ENCODE measurements at places on chromosomes 12 and 14. TPM values are rescaled to one million over a fixed set of nuclear protein-coding genes. Genes with fewer than 3 reads are reported as not detected.

DNA sequence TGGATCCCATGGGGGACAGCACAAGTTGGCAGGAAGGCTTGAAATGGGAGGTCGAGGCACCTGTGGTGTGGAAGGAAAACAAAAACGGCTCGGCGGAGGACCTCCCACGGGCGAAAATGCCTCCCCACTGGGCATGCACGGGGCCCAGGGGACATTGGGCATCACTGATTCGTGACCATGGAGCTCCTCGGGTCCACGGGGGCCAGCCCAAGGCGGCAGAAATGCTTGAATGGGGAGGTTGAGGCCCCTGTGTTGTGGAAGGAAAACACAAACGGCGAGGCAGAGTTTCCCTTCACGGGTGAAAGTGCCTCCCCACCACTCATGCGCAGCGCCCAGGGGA, 376.0 kb downstream of the ALG10 start:
- DNase-seq = no peak

DNA sequence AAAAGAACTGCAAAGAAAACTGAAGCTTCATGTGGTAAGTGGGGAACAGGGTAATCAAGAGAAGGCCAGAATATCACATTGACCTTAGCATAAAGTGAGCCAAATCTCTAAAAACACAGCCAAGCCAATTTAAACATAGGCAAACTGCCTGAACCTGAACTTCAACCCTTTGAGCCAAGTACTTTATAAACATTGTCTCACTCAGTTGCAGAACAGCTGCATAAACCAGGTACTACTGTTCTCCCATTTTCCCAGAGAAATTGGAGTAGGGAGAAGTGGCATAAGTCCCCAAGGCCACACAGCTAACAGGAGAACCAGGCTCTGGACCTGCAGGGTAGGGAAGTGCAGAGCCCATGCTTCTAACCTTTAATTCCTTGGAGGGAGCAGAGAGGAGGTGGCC, 30.4 kb upstream of the FKBP4 start:
- no peak for DNase-seq

The TMEM30B gene
- 0.12 TPM for total RNA-seq

DNA sequence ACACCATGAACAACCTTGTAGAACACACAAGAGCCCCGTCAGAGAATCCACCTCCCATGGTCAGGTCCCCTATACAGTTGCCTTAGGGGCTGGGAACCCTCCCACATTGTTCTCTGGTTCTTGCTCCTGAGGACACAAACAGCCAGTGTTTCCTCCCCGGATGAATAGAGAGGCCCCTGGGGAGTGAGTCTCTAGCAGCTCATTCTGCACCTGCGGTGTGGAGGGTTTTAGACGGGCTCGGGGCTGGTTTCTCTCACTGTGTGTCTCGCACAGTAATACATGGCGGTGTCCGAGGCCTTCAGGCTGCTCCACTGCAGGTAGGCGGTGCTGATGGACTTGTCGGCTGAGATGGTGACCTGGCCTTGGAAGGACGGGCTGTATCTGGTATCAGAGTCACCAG, 1052.1 kb downstream of the TMEM121 start:
- no peak for DNase-seq

- no peak for DNase-seq
Measured at GRCh38 chr14:104681689-104682074, 7.7 kb upstream of the INF2 start.

DNA sequence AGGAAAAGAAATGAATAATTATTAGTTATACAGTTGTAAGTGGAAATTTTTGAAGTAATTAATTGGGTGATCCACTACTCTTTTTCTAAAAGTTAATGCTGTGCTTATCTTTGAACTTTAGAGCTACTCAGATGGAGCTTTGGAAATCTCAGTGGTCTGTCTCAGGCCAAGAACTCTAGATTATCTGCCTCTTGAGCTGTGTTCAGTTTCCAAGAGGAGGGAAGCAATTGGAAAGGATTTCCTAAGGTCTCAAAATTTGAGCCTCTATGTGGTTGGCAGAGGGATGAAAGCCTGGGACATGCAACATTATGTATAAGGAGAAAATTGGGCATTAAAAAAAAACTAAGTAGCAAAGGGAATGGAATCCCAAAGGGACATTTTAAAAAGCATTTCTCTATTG, 334.0 kb upstream of the PRICKLE1 start:
- DNase-seq = no peak

DNA sequence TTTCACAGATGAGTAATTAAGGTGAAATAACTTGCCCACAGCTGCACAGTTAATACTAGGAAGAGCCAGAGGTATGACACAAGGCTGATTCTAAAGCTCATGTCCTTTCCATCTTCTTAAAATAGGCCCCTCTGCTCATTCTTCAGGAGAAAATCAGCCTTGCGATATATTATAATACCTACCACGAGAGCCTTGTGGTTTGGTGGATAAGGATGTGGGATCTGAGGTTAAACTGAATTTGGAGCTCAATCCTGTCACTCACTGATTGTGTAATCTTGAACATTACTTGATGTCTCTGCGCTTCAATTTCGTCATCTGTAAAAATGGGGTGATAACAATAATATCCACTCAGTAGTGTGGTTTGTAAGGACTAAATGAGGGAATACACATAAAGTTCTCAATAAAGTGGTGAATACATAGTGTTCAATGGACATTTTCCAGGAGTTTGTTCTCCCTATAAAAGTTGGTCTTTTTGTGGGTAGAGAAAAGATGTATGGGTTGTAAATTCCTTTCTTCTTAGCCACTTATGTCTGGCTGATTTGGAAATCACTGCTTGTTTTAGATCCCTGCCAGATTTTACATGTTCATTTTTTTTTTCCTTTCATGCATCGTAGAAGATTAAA, 25.1 kb upstream of the ATP2B1 start:
- DNase-seq = no peak

The NID2 gene
- 0.84 TPM for total RNA-seq

The LTBP2 gene
- total RNA-seq = 1.5 TPM

- DNase-seq = no peak
Measured at GRCh38 chr14:78142998-78143397, 27.2 kb upstream of the NRXN3 start.

DNA sequence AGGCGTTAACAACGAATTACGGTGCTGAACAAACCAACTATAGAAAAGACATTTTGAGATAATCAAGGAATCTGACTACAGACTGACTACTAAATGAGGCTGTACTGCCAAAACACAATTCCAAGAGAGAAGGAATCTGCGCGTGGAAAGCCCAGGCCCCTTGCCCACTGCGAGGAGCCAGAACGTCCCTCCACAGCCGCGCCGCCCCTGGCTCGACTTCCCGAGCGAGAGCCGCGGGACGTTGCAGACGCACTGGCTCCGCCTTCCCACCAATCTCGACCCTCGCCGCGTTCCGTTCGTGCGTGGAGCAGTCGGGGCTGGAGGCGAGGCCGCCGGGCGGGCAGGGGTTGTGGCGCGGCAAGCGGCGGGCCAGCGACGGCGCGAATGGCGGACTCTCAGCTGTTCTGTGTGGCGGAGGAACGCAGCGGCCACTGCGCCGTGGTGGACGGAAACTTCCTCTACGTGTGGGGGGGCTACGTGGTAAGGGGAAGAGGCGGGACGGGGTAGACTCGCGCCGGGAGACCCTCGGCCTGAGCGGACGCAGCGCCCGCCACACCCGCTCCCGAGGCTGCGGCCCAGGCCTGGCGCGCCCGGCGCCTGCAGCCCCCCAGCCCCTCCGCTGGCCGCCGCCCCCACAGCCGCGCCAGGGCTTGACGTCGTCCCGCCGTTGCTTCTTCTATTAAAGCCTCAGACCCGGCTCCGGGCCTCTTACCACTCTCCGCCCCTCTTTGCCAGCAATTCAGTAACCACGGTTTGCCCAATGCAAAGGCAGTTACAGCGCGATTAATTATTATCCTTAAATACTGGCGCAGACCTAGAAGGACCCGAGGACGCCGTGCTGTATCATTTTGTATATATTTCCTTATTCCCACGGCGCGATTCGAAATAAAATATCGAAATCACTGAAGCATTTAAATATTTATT, at the start of gene KLHDC1:
TSS of gene KLHDC1 (plus strand) at position 310 of the 924 bp plus-strand sequence. CDS start at position 385, 75 bp downstream.
- no peak for DNase-seq

DNA sequence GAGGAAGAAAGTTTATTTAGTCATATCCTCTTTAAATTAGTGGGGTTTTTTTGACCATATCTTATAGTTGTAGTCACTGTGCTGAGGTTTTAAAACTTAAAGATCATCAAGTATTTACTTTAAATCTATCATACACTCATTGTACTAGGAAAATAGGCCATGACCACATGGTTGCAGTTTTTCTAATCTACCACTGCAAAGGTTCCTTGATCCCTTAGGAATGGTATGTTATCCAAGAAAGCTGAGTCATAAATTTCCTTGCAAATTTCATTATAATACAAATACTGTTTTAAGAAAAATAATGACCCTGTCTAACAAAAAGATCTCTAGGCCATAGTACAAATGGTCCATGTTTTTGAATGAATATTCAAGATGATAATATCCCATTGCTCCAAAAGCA, 74.7 kb downstream of the DBX2 start:
- no peak for DNase-seq

The PSEN1 gene
- total RNA-seq = 26.9 TPM

- no peak for DNase-seq
Measured at GRCh38 chr12:1935242-1935641, 16.8 kb upstream of the CACNA2D4 start.

The FOXN4 gene
- total RNA-seq = 0.52 TPM

- DNase-seq = no peak
Measured at GRCh38 chr12:6807170-6807569, 14.5 kb upstream of the GPR162 start.

The TXNDC16 gene
- 2.7 TPM for total RNA-seq

The MGP gene
- 1.3 TPM for total RNA-seq

DNA sequence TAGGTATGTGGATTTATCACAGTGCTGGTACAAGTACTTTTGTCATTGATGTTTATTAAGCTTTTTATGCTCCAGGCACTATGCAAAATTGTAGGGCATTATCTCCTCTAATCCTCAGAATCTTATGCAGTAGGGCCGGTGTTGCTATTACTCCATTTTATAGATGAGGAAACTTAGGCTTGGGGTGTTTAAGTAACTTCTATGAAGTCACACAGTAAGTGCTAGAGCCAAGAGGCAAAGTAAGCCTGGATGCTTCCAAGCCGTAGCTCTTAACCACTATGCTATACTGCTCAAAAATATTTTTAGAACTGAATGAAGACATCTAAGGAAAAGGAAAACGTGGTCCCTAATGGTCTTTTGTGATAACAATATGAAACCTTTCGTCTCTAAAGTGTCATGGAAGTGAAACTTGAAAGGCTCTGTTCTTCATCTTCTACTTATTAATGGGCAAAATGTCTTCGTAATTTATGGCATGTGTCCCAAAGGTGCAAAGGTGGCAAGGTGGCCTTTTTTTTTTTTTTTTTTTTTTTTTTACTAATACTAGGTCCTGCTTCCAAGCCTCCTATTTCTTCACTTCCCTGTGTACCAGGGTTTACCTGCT, 85.2 kb downstream of the ETV6 start:
- DNase-seq = no peak

DNA sequence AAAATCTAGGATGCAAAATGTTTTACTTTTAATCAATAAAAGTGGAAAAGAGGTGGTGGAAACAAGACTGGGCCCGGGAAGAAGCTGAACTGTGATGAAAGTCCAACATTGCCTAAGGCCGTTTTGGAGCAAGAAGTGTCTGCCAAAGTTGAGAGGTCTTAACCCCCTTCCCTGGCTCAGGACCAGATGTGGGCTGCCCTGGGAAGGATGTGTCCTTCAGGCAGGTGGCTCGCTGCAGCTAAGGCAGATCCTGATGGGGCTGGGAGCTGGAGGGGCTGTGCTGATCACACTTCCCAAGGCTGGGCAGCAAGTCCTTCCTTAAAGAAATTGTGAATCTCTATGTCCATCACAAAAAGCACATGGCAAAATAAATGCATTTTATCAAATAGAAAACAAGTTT, 581.6 kb downstream of the GALC start:
- DNase-seq = no peak

DNA sequence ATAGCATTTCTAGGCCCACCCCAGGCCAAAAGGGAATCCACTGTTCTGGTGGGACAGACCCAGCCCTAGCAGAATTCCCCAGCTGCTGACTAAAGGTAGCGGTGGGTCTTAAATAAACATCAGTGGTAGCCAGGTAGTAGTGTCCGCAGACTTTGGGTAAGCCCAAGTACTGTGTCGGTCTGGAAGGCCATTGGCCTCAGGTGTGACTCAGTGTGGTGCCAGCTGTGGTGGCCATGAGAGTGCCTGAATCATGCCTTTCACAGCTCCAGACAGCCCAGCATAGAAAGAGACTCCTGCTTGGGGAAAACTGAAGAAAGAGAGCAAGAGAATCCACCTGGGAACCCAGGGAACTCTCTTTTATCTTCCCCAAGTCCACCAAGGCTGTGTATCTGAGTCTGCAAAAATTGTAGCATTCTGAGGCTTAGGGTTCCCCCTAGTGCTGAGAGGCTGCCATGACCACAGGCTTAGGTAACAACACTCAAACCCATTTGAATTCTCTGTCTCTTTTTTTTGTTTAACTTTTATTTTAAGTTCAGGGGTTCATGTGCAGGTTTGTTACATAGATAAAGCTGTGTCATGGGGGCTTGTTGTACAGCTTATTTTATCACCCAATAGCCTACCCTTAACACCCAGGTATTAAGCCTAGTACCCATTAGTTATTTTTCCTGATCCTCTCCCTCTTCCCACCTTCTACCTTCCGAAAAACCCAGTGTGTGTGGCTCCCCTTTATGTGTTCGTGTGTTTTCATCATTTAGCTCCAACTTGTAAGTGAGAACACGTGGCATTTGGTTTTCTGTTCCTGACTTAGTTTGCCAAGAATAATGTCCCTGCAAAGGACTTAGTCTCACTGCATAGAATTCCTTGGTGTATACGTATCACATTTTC, 16.7 kb upstream of the CD163L1 start:
- peak; percentile 34 for DNase-seq

The RNF212B gene
- total RNA-seq = not detected

DNA sequence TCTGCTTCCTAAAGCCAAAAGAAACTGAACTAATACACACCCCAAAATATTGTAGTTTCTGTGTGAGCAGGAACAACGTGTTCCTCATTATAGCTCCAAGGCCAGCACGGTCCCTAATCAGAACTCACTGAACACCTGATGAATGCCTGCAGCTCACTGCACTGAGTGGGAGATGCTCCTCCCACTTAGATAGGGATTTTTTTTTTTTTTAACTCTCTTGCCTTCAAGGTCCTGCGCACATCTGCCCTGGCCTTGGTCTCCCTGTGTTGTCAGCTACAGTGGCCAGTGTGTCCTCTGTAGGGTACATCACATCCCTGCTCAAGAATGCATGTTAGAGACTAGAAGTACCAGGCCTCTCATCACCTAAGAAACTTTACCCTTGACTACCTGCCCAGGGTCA, 44.3 kb upstream of the TMPO start:
- DNase-seq = no peak

The IL31 gene
- total RNA-seq = not detected

The DAO gene
- total RNA-seq = not detected

GRCh38 chr12:131197490-131197889, 243.8 kb downstream of the ADGRD1 start:
- DNase-seq = no peak

The CCNT1 gene
- 69.4 TPM for total RNA-seq

The ORAI1 gene
- 20.2 TPM for total RNA-seq

GRCh38 chr14:77355811-77356210, 21.1 kb downstream of the TMED8 start:
- DNase-seq = no peak

DNA sequence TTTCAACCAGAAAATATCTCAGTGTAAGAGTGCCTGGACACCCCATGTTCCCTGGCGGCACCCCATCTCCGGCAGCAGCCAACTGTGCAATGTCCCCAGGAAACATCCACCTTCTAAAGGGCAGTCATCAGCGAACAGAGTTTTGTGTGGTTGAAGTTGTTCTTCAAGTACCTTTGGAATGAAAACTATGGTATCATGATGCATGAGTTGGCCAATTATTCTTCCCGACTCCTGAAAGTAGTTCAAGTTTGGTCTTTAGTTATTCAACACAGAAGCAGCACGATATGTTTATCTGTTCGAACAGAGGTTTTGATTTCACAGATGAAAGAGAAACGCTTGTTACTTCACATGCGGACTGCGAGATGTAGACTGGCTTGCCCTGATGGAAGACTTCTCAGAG, 21.1 kb upstream of the TTC7B start:
- no peak for DNase-seq

Measured in HCT116 (cell line).